NCI-H345 (cell line): ENCODE measurements at places on chromosomes 1 and 21.

GRCh38 chr1:61372944-61373343 lies 290.6 kb downstream of the NFIA start:
- DNase-seq, result no peak

DNA sequence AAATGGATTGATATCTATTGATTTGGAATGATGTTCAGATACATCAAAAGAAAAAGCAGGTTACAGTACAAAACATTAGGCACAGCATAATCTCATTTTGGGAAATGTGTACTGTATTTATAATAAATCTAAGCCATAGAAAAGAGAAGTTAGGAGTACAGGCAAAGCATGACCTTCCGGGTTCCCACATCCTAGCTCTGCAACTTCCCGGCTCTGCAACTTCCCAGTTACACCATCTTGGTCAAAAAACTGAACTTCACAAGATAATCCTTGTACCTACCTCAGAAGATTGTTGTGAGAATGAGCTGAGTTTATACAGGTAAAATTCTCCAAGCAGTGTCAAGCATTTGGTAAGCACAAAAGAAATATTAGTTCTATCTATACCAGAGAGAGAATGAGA lies 21.7 kb upstream of the SLC44A3 start:
- DNase-seq, result no peak

- no peak for DNase-seq
Observed at GRCh38 chr1:36675931-36676562, 193.3 kb upstream of the CSF3R start.

DNA sequence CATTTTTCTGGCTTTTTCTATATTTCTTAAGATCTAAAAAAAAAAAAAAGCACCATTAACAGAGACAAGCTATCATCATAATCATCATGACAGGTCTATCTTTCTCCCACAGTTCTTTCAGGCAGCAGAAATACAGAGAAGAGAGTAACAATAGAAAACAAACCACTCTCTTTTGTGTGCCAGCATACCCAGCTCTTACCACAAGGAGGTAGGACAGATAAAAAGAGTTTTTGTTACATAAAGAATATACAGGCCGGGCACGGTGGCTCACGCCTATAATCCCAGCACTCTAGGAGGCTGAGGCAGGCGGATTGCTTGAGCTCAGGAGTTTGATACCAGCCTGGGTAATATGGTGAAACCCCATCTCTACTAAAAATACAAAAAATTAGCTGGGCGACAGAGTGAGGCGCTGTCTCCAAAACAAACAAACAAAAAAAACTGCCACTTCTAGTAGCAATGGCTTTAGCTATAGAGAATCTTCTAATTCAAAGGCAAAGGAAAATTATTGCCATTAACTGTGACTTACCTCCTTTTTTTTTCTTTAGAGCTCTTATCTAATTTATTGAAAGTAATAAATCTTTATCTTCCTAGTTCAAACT lies 39.7 kb downstream of the ANKRD13C start:
- DNase-seq, result no peak

GRCh38 chr1:2554621-2555387 lies 1.4 kb upstream of the TNFRSF14 start:
- DNase-seq, result peak; percentile 31

DNA sequence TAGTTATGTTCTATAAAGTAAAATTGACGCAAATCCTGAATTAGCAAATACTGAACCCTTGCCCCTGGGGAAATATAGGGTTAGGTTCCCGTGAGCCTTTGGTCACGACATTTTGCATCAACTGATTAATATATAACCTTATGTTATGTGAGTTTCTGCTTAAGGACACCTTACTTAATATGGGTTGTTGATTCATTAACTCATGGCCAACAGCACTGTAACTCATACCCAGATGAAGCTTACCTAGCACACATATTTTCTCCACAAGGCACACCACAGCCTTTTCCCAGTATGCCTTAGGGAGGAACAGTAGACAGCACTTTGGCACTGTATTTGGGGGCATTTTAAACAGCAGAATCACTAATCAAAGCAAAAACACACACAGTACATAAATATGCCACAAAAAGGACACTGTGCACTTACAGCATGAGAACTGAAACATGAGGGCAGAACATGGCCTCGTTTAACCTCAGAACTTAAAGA lies 15.1 kb downstream of the INAVA start:
- no peak for DNase-seq

DNA sequence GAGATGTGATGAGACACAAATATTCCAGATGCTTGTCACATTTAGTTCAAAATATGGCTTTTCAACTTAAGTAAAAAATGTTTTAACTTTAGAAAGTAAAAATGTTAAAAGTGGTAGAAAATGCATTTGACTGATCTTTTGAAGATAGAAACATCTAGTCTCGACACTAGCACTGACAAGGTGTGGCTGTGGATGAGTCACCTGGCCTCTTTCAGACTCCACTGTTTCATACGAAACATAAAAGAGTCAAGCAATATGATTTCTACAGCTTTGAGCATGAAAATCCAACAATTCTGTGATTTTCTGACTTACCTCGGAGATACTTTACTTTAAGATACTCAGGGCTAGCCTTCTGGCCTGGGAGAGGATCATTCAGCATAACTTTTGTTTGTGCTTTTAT lies 47.7 kb downstream of the TTC13 start:
- DNase-seq, result no peak

- DNase-seq, result no peak
Observed at GRCh38 chr21:28239340-28239739, 753.3 kb downstream of the LTN1 start.

- DNase-seq, result no peak
Observed at GRCh38 chr1:63973005-63973419, 199.2 kb downstream of the ROR1 start.

GRCh38 chr21:37073417-37074196 lies 553 bp downstream of the TTC3 start:
- DNase-seq, result peak; percentile 69

DNA sequence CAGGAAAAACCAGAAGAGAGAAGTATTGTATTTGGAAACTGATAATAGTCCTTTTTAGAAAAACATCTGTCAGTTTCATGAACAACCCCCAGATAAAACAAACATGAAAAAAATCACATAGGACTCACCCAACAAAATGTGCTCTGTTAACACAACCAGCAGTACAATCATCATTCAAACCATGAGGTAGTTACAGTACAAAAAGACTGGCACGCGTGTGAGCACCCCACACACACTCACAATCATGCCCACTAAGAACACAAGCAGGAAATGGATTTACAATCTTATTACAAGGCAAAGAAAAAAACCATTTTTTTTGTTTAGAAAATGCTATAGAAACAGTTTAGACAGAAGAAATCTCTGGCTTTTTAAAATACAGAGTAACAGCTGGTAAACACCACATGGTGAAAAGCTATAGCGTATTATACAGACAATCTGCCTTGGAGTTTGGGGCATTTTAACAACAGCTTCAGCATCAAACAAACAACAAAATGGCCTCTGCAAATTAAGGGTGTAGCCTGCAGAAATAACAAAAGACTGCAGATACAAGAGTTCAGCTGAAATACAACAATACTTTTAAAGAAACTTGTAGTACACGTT lies 180.0 kb downstream of the CDC7 start:
- DNase-seq, result no peak

GRCh38 chr1:170357750-170358149 lies 174.2 kb upstream of the GORAB start:
- DNase-seq, result no peak

DNA sequence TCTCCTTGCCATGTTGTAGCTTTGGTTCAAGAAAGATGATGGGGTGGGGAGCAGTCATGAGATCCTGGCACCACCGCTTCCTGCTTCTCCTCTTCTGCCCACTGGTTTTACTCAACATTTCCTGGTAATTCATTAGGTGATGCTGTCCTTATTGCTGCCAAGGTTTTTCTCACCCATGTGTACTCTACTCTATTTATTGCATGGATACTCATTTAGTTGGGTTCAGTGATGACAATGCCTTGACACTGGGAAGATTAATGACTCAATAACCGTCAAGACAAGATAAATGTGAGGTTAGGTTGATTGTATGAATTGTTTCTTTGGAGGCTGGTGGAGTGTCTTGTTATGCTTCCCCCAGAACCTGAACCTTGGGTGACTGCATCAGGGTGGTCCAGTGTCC lies 484.2 kb downstream of the SIPA1L2 start:
- no peak for DNase-seq

- no peak for DNase-seq
Observed at GRCh38 chr1:184748740-184749139, 5.9 kb downstream of the EDEM3 start.

DNA sequence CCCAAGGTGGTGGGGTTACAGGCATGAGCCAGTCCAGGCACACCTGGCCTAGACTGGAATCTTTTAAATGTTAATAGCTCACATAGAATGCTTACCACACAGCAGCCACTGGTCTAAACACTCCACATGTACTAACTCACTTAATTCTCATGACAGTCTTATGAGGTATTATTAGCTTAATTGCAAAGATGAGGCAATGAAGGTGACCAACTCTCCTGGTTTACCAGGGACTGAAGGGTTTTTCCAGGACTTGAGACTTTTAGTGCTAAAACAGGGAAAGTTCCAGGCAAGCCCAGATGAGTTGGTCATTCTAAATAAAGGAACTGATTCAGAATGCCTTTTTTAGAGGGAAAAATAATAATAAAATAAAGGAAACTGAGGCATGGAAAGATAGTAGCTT lies 7.0 kb upstream of the STMN1 start:
- DNase-seq, result no peak

GRCh38 chr1:63713041-63713440 lies 60.8 kb upstream of the ROR1 start:
- no peak for DNase-seq

DNA sequence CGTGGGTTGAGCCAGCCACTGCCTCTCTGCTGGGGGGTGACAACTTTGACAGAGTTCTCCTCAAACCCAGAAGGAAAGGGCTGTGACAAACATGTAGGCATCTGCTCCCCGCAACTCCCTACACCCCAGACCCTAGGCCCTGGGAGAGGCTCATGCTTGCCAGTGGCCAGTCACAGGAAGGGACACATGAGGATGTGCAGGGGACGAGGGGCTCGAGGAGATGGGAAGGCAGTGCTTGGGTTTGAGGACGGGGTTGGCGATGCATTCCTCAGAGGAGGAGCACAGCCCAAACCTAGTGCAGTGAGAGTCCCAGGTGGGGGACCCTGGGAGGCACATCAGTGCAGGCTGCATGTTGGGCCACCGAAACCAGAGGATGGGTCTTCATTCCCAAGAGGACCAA lies 62.1 kb downstream of the STUM start:
- no peak for DNase-seq

- no peak for DNase-seq
Observed at GRCh38 chr1:22371408-22371807, 80.2 kb upstream of the ZBTB40 start.
